ENCODE measurements at places on chromosomes 6 and 20.

- peak overlapping the region; percentile 60 for H3K4me3 ChIP-seq
- H3K4me1 ChIP-seq = peaks cover under 1% of the 10 kb centered on the region
- DNase-seq = peak; percentile 70
- no peaks in the 10 kb centered on the region for H3K27me3 ChIP-seq
- H3K27ac ChIP-seq = no peak overlapping the region
These were observed 517 bp downstream of the ACTL10 start for GRCh38 chr20:33667245-33667675.

GRCh38 chr20:64000906-64001305, 20.0 kb downstream of the PRPF6 start:
- peaks cover 75% of the 10 kb centered on the region for H3K36me3 ChIP-seq
- H3K27ac ChIP-seq = no peak overlapping the region
- no peak for DNase-seq

- H3K27ac ChIP-seq = no peak overlapping the region
- H3K4me3 ChIP-seq = peak overlapping the region; percentile 70
- H3K36me3 ChIP-seq = no peaks in the 10 kb centered on the region
- H3K27me3 ChIP-seq = no peaks in the 10 kb centered on the region
These were observed 9.6 kb upstream of the APCDD1L start for GRCh38 chr20:58524814-58525213.

GRCh38 chr6:29142309-29142708, 28.4 kb upstream of the OR2J2 start:
- peak overlapping the region; percentile 37 for H3K4me3 ChIP-seq
- no peak for DNase-seq
- no peaks in the 10 kb centered on the region for H3K4me1 ChIP-seq
- H3K27ac ChIP-seq = no peak overlapping the region

DNA sequence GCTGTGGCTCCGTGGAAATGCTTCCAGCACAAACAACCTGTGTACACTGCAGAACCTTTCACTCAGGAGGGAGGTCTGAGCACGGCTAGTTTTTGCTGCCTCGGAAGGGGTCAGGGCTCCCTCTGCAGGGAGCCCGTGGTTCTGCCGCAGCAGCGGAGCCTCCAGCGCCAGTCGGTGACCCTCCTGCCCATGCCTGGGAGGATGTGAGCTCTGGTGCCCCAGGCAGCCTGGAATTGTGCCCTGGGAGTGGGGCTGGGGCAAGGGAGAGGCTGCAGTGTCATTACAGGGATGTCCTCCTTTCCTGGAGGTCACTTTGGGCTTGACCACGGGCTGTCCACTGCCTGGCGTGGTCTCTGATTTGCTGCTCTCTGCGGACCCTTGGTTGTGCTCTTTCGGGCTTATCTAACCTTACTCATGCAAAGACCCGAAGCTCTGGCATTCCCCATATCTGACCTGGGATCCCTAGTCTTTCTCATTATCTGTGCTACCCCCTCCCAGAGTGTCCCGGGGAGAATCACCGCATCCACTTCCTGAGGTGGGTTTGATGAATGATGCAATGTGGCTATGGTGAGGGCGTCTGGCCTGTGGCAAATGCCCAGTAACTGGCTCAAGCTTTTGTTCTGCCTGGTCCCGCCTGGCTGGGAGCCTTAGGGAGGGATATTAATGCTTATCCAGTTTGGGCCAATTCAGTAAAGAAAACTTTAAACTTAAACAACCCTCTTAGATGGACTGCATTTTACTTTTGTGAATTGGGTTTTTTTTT, 59.6 kb upstream of the TAGAP start:
- H3K4me3 ChIP-seq = no peak overlapping the region
- H3K36me3 ChIP-seq = no peaks in the 10 kb centered on the region
- no peaks in the 10 kb centered on the region for H3K4me1 ChIP-seq
- no peak overlapping the region for H3K27ac ChIP-seq

DNA sequence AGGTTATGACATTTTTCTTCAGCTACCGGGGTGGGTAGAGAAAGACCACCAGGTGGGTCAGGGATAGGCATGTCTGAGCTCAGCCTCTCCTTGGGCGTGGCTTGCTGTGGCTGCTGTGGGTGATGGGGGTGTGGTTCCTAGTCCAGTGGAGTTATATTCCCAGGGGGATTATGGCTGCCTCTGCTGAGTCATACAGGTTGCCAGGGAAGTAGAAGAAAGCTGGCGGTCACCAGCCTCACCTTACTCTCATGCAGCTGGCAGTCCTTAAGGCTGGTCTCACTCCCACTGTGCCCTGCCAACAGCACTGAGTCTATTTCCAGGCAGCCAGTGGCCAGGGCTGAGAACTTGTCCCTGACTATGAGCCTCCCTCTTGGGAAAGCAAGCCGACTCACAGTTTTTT, 130.0 kb downstream of the SCP2D1 start:
- H3K27ac ChIP-seq = no peak overlapping the region
- no peak for DNase-seq
- H3K4me1 ChIP-seq = no peaks in the 10 kb centered on the region
- no peaks in the 10 kb centered on the region for H3K27me3 ChIP-seq
- H3K36me3 ChIP-seq = no peaks in the 10 kb centered on the region

DNA sequence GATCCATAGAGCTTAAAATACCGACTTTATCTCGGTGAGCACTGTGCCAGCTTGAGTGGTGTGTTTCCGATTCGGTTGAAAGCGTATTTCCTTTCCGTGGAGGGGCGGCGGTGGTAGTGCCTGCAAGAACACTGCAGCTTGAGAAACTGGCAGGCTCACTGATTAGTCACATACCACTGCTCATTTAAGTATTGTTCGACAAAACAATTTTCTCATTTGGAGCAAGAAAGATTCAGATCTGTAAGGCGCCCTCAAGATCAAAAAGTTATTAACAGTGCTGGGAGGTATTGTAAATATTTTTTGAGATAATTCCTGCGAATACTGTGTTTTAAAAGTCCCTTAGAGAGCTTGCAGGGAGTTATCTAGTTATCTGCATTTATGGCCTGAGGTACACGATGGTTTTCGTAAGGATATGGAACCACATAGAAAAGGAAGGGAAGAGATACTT, 1.3 kb downstream of the MAPK14 start:
- H3K27me3 ChIP-seq = no peaks in the 10 kb centered on the region
- no peak overlapping the region for H3K27ac ChIP-seq
- peaks cover 9% of the 10 kb centered on the region for H3K4me1 ChIP-seq

- H3K27ac ChIP-seq = no peak overlapping the region
- no peaks in the 10 kb centered on the region for H3K27me3 ChIP-seq
- H3K4me3 ChIP-seq = no peak overlapping the region
These were observed 117.6 kb upstream of the SLC2A12 start for GRCh38 chr6:134169871-134170486.

GRCh38 chr6:37791156-37791919, 28.2 kb upstream of the ZFAND3 start:
- peak overlapping the region; percentile 42 for H3K27ac ChIP-seq
- H3K4me1 ChIP-seq = no peaks in the 10 kb centered on the region
- no peaks in the 10 kb centered on the region for H3K36me3 ChIP-seq
- no peaks in the 10 kb centered on the region for H3K27me3 ChIP-seq

Data from endodermal cell (in vitro differentiated cells).